ENCODE measurements at places on chromosomes 1 and 21.

GRCh38 chr1:7227654-7228053 is 442.4 kb downstream of the CAMTA1 start:
- DNase-seq, result no peak

DNA sequence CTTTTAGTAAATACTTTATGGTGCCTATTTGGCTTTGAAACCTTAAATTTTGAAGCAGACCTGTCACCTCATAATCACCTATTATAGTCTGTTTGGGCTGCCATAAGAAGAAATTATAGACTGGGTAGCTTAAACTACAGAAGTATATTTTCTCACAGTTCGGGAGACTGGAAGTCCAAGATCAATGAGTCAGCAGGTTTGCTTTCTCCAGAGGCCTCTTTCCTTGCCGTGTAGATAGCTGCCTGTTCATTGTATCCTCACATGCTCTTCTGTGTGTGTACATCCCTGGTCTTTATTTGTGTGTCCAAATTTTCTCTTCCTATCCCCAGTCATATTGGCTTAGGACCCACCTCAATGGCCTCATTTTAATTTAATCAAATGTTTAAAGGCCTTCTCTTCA is 518.2 kb downstream of the ADGRL2 start:
- DNase-seq, result no peak

DNA sequence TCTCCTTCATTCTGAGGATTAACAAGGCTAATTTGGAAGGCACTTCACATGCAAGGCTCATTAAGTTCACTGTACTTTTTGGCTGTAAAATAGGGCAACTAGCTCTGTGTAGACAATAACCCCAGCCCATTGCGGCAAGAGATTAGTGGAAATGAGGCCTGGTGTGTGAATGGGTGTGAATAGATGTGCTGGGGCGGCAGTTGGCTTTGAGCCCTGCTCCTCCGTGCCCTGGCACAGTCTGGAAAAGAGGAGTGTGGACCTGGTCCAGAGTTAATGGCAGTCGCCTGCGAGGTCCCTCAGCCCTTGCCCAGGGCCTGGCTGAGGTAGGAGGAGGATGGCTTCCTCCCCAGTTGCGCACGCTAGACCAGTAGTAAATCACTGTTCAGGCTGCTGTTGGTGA is 4.8 kb downstream of the KISS1 start:
- no peak for DNase-seq

DNA sequence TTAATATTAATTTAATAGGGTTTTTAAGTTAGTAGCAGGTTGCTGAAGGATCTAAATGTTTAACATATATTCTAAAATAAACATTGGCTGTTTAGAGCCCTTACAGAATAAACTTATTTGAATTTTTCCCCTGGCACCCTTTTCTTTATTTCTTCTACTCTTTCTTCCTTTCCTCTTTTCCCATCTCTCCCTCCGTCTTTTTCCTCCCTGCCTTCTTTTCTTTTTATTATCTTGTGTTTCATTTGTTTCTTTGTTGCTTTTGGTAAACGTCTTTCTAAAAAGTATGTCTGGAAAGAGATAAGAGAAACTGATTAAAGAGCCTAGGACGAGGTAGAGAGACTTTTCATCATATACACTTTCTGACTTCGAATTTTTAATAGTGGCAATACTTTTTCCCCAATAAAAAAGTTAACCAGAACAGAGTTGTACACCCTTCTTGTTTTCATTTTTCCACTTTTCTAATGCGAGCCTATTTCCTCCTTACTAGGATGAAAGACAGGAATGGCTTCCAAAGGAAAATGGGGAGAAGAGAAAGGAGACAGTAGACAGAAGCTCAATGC is 39.5 kb upstream of the ATF3 start:
- DNase-seq, result no peak

DNA sequence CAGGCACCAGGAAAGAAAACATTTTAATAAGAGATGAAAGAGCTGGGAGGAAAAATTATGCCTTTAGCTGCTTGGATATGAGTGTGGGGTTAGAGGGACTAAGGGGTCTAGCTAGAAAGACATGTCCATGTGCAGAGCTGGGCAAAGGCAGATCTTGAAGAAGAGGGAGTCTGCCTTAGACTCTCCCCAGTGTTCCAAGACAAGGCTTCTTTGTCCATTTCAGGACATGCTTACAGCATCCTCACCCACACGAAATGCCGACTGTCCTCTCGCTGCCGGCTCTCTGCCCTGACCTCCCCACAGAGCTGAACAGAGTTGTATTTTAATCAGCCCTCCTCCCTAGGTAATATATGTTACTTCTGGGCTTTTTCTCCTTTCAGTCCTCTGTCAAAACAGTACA is 100.7 kb upstream of the ATP1B1 start:
- no peak for DNase-seq

DNA sequence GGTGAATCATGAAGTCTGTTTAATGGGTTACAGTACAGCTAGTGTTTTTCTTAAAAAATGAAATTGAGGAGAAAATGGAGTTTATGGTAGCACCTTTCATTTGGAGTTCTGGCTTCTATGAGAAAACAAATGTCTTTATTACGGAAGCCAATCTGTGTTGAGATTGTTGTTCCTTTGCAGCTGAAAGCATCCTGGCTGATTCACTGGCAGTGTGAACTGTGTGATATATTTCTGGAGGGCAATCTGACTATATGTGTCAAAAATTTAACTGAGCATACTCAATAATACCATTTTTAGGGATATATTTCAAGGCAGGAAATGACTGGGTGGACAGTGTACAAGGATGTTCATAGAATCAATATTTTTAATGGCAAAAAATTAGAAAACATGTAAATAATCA is 46.6 kb upstream of the LYST start:
- no peak for DNase-seq

GRCh38 chr1:160647329-160647720 is 481 bp upstream of the SLAMF1 start:
- no peak for DNase-seq

GRCh38 chr1:64171797-64172281 is 31.6 kb upstream of the UBE2U start:
- DNase-seq, result no peak

GRCh38 chr1:200179126-200179780 is 151.7 kb downstream of the NR5A2 start:
- no peak for DNase-seq

GRCh38 chr1:232965124-232965911 is 14.9 kb downstream of the NTPCR start:
- no peak for DNase-seq

GRCh38 chr1:66943361-66943969 is 18.7 kb downstream of the MIER1 start:
- DNase-seq, result no peak

DNA sequence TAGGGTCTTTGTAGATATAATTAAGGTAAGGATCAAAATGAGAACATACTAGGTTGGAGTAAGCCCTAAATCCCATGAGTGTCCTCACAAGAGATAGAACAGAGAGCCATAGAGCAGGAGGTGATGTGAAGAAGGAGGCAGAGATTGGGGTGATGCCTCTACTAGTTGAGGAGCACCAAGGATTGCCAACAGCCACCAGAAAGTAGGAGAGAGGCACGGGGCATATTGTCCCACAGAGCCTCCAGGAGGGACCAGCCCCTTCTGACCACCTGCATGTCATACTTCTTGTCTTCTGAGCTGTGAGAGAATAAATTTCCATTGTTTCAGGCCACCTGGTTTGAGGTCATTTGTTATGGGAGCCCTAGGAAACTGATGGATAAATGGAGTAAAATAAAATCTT is 363.3 kb downstream of the RPS6KC1 start:
- no peak for DNase-seq

DNA sequence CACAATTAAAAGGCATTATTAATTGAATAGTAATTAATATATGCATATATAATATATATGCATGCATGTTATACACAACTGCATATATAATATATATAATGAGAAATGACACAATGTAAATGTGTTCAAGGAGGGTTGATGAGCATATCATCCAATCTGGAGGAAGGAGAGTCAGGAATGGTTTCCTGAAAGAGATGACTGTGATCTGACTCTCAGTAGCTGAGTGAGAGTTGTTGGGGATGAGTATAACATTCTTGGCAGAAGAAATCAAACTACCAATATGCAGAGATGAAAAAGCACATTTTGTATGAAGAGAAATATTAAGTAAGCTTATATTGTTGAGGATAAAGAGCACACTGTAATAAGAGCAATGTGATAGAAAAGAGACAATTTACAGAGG is 37.3 kb downstream of the F13B start:
- no peak for DNase-seq

DNA sequence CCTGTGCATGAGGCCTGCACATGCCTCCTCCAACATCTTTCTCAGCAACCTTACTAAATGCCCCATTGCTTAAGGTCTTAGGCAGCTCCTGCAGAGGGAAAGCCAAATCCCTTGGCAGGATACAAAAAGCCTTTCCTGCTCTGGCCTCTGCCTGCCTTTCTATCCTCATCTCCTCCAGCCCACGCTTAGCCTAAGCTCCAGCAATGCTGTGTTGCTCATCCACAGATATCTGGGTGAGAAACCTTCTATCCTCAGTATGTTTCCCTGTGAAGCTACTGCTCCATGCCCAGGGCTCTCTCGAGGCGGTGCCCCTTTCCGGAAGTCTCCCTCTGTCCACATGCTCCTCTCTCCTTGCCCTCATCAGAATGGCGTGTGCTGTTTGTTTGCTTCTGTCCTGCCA is 37.0 kb upstream of the CCSAP start:
- no peak for DNase-seq

DNA sequence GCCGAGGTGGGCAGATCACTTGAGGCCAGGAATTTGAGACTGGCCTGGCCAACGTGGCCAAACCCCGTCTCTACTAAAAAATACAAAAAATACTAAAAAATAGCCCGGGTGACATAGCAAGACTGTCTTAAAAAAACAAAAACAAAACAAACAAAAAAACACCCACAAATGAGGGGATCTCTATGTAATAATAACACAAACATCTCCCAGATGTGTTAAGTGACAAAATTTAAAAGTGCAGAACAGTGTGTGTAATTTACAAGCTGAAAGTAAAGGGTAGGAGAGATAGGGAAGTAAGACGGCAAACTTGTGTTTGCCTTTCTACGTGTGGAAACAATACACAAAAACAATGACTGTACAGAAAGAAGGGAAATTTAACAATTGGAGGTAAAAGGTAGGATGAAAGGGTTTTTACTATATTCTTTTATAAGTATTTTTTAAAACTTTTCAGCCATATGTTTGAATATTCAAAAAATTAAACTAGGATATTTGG is 36.3 kb downstream of the ARID4B start:
- no peak for DNase-seq

DNA sequence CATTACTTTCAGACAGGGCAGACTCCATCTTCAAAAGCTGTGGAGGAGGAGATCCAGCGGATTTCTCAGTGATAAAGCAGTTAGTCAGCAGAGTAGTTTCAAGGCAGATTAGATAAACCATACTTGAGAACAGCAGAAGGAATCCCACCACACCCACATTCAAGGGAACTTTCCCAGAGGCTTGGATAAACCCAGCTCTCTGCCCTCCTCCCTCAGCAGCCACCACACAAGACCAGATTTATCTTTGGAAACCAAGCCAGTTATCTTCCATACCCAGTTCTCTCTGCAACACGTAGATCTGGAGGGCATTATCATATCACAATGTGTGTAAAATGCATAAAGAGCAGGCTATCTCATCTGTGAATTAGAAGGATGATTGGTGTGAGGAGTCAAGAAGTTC is 40.2 kb downstream of the GFI1 start:
- DNase-seq, result no peak

GRCh38 chr1:78298349-78298748 is 192.4 kb upstream of the PTGFR start:
- DNase-seq, result no peak

DNA sequence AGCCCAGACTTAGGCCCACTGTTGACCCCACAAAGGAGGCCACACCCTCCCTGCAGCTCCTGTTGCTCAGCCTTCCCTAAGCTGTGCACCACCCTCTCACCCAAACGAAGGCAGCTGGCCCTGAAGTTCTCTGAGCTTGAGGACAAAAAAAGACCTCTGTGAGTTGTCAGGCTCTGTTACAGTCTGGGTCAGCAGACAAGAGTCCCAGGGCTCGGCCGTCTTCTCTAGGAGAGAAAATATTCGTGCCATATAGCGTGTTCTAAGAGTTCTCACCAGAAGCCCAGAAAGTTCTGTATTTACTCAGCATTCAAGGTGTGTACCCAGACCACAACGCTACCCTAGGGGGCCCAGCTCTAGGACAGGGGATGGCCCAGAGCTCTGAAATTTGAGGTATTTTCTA is 25.5 kb upstream of the LYST start:
- no peak for DNase-seq

- no peak for DNase-seq
Measured at GRCh38 chr1:171793636-171794035, 12.2 kb downstream of the METTL13 start.

DNA sequence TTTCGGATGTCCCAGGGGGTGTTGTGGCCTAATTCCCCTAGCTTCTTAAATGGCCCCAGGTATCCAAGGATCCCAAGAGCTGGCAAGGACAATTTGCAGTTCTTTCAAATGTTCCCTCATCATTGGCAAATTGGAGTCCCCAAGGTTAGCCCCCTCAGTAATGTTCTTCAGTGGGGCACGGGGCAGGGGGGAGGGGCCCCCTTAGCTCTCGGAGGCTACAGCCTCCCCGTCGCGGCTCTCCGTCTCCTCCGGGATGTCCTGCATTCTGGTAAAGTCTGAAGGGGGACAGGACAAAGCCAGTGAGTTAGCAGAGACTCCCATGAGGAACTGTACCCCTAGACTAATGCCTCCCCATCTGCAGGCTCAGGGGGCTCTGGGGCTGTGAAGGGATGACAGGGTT is 6.3 kb downstream of the RXFP4 start:
- no peak for DNase-seq

DNA sequence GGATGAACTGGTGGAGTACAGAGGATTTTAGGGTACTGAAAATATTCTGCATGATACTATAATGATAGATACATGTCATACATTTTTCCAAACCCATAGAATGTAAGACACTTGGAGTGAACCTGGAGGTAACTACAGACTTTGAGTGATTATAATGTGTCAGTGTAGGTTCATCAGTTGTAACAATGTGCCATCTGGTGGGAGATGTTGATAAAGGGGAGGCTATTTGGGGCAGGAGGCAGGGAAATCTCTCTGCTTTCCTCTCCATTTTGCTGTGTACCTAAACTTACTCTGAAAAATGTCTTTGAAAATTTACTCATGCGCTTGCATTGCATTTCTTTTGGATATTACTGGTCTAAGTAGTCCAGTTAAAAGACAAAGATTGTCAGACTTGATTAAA is 35.2 kb downstream of the PTBP2 start:
- DNase-seq, result no peak

- DNase-seq, result no peak
Measured at GRCh38 chr1:227893949-227894721, 53.6 kb downstream of the WNT9A start.

DNA sequence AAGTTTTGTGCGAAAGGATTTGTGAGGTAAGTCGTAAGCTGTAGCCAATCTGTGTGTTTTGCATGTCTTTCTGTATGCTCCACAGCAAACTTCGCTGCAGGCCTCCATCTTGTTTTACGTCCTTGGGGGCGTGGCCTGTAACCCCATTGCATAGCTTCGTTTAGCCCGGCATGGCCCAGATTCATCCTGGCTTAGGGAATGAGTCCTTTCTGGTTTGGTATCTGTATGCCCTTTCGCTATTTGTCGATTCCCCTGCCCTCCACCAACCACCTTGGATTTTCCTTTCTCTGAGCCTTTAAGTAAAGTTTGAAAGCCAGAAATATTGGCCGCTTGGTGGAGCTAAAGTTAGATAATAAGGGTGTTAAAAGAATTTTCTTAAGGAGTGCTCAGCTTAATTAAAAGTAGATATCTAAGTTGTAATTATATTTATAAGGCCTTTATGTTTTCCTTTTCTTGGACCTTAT is 1.1 kb downstream of the THEM4 start:
- peak; percentile 11 for DNase-seq
